ENCODE measurements at places on chromosomes 7 and 10.

- no peak for DNase-seq
Measured at GRCh38 chr10:46542567-46543465, 13.6 kb downstream of the GPRIN2 start.

DNA sequence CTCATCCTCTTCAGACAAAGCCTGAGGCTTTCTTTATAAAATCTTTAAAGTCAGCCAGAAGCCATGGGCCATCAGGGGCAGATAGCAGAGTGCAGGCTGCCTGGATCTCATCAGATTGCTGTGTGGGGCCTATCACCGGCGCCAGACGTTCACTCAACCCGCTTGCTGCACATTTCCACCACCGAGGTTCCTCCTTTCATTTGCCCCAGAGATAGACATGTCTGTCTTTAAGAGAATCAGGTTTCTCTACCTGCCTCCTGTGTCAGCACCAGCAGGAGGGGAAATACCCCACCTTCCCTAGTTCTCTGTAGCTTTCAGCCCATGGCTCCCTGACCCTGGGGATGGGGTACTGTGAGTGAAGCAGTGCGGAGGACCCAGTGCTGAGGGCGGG, 22.0 kb downstream of the SLC18A2 start:
- no peak for DNase-seq

GRCh38 chr7:85471740-85472139, 284.9 kb upstream of the SEMA3D start:
- no peak for DNase-seq

GRCh38 chr7:73504920-73505319, 17.2 kb downstream of the BAZ1B start:
- no peak for DNase-seq

- DNase-seq, result no peak
Measured at GRCh38 chr7:124263232-124263827, 230.5 kb upstream of the TMEM229A start.

GRCh38 chr7:36286226-36286625, 103.4 kb upstream of the ANLN start:
- DNase-seq, result peak; percentile 13

DNA sequence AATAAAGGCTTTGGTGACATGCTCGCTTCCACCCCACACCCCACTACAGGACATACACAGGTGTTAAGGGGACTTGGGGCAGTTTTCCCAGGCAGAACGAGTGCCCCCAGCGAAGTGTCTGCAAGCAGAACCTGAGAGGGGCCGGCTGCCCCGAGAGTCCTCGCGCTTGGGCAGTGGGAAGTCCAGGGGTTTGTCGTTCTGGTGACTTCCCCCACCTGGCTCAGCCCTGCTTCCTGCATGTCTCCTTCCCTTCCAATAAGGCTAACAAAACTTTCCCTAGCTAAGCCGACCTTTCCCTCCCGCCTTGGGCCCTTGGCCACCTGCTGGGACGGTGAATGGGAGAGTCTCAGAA, 916 bp downstream of the VWA2 start:
- DNase-seq, result no peak

DNA sequence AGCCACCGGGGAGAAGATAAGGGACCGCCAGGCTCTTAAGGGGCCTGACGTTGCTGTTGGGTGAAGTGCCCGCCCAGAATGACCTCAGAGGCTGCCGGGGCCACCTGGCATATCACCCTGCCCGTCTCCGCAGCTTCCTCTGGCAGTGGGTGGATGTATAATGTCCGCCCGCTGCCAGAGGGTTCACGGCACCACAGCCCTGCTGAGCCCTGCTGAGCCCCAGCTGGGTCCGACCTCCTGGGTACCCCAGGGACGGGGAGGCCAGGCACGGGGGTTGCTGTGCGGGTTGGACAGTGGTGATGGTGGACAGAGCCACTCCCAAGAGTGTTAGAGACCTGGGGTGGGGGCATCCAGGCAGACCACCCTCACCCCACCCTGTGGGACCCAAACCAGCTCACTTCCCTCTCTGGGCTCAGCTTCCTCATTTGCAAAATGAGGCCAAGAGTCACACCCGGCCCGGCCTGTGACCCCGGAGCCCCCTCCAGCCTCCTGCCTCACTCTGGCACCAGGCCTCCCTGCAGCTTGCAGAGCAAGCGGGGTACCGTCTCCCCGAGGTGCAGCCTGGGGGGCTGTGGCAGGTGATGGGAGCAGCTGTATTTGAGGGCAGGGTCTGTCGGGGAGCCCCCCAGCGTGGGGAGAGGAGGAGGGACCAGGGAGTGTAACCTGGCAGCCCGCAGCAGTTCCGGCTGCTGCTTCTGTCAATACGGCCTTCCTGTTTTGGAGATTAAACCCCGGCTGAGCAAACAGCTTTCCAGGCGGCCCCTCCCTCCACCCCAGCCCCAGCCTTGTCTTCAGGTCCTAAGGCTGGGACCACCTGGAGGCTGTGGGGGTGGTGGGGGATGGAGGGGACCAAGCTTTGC, 8.4 kb upstream of the LFNG start:
- peak; percentile 52 for DNase-seq

DNA sequence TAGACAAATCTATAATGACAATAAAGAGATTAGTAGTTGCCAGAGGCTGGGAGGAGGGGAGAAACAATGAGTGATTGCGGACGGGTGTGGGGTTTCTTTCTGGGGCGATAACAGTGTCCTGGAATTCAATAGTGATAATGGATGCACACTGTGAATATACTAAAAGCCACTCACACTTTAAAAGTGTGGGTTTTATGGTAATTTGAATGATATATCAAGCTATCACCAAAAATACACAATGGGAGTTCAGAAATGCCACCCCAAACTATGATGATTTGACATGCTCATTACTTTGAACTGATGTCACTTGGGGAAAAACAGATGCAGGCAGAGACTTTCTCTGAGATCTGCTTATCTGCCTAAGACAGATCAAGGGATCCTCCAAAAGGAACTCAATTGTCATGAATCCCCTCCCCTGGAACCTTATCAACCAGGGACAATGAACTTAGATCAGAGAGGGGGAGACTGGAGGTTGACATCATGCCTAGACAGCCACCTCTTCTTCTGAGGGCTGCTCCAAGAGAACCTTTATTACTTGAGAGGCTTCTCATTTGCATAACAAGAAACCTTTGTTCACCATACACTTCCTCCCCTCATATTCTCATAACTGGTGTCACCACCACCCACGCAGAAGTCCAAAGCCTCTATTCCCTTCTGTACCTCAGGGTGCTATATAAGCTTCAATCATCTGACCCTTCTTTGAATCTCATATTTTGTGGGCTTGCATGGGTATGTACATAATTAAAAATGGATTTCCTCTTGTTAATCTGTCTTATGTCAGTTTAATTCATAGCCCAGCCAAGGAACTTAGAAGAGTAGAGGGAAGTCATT, 14.8 kb upstream of the ZC3HAV1 start:
- no peak for DNase-seq

GRCh38 chr7:140506788-140507464, 27.6 kb upstream of the MKRN1 start:
- no peak for DNase-seq

DNA sequence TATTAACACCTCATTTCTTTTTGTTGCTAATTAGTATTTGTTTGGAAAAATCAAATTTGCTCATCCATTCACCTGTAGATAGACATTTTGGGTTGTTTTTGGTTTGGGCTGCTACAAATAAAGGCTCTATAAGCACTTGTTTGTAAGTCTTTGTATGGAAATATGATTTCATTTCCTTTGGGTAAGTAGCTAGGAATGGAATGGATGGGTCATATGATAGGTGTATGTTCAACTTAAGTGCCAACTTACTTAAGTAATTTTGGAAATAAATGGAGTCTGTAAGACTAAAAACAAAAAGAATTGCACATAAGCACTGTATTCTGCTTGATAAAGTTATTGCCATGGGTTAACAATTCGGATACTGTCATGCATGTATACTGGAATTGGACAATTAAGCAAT, 157.7 kb upstream of the NAMPT start:
- DNase-seq, result no peak

DNA sequence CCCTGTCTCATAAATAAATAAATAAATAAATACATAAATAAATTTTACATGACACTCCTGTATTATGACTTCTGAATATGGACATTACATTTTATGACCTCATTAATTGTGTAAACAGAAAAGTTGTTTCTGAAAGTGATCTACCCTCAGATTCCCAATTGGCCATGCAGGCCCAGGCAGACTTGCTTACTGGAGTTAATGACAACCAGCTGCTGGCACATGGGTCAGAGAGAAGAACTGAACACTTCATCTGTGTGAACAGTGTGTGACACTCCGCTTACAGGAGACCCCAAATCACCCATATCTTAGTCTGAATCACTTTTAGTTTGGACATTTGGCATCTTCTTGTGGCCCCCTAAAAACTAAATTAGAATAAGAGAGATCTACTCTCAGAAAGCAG, 31.4 kb downstream of the PARP12 start:
- no peak for DNase-seq

DNA sequence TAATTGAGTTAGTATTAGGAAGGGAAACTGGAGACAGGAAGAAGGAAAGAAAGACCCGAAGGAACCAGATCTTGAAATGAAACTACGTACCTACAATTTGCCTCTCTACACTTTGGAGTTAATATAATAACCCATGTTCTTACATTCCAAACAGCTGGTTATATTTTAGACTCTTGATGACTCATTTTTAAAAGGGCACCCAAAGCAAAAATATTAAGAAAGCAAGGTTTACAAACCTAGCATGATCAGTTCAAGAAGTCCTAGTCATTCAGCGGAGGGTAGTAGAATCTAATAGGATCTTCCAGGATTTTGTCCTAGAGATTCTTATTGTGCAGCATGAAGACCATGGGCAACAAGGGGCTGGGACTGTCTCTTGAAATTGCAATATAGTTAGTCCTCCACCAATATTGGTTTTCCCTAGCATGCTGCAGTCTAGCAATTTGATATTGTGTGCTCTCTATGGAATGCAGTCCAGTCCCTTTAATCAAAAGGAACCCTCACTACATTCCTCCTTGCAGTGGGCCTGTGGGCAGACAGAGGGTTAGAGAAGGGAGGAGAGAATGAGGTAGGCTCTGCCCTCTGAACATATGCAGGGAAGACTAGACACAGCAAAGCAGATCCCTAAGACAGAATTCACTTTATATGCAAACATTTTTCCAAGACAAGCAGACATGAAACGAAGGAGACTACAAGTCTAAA, 230.3 kb downstream of the INHBA start:
- DNase-seq, result no peak

- no peak for DNase-seq
Measured at GRCh38 chr10:78217336-78217735, 183.7 kb downstream of the RPS24 start.

- DNase-seq, result no peak
Measured at GRCh38 chr10:14820010-14820774, 17.6 kb downstream of the CDNF start.

- no peak for DNase-seq
Measured at GRCh38 chr10:75446508-75446907, 15.1 kb downstream of the LRMDA start.

DNA sequence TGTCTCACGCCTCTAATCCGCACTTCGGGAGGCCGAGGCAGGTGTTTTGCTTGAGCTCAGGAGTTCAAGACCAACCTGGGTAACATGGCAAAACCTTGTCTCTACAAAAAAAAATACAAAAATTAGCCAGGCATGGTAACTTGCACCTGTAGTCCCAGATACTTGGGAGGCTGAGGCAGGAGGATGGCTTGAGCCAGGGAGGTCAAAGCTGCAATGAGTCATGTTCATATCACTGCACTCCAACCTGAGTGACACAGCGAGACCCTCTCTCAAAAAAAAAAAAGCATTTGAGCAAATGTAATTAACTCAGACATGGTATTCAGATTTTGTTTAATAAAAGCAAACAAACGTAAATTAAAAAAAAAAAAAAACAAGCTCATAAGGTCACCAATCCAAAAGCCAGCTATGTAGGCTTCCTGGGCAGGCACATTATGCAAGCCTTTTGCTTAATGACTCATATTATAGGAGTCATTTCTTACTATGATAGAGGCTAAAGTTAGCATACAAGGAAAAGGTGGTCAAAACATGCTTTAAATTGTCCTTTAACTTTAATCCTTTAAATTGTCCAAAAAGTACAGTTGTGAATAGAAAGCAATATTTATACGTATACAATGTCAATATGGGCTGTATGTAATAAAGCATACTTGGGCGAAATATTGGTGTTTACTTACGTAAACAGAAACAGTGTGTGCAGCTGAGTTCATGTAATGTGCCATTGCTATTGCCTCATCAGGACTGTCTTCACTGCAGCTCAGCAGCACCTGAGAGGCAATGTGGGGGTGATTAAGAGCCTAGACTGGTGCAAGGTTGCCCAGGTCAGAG, 13.0 kb downstream of the AKR1D1 start:
- no peak for DNase-seq

Data from stimulated activated CD4-positive, alpha-beta T cell treated with anti-CD3 and anti-CD28 coated beads, Interleukin-4, amount 100 ng/mL, for 1 hour (primary cell).